ENCODE measurements at places on chromosomes 6 and 20.
A peak's percentile ranks its signal among the peaks of the same experiment; 100 is the strongest.

GRCh38 chr6:139514819-139515218 lies 140.4 kb upstream of the CITED2 start:
- DNase-seq, result no peak

- DNase-seq, result peak; percentile 23
Measured at GRCh38 chr6:100001915-100002388, 7.9 kb upstream of the MCHR2 start.

GRCh38 chr6:142051404-142051803 lies 81.3 kb upstream of the GJE1 start:
- DNase-seq, result no peak

DNA sequence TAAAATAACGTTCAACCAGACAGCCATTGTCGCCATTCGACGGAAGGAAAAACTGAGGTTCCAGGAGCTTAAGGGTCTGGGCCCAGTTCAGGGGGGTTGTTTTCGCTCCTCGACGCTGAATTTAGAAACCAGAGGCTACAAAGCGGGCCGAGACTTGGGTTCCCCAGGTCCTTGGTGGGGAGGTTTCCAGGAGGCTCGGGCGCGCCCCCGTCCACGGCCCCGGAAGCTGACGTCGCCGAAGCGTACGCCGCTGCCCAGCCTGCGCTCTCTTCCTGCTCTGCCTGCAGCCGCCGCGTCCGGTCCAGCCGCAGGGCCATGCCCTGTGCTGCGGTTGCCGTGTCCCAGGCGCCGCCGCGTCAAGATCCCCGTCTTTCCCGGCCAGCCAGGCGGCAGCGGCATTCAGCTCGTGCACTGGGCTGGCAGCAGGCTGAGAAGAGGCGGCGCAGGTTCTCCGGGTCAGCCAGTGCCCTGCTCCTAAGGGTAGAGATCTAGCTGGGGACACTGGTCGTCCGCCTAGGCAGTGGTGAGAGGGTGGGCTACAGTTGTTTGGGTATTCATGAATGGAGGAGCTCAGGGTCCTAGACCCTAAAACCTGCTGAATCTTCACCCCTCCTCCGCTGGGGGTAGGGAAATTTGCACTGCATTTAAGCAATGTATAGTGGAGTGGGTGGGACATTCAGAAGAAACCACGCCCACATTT lies 901 bp upstream of the TRIM26 start:
- DNase-seq, result peak; percentile 84

GRCh38 chr20:13105864-13106457 lies 97.2 kb downstream of the SPTLC3 start:
- DNase-seq, result no peak

GRCh38 chr6:93779086-93779841 lies 359.9 kb upstream of the EPHA7 start:
- no peak for DNase-seq

DNA sequence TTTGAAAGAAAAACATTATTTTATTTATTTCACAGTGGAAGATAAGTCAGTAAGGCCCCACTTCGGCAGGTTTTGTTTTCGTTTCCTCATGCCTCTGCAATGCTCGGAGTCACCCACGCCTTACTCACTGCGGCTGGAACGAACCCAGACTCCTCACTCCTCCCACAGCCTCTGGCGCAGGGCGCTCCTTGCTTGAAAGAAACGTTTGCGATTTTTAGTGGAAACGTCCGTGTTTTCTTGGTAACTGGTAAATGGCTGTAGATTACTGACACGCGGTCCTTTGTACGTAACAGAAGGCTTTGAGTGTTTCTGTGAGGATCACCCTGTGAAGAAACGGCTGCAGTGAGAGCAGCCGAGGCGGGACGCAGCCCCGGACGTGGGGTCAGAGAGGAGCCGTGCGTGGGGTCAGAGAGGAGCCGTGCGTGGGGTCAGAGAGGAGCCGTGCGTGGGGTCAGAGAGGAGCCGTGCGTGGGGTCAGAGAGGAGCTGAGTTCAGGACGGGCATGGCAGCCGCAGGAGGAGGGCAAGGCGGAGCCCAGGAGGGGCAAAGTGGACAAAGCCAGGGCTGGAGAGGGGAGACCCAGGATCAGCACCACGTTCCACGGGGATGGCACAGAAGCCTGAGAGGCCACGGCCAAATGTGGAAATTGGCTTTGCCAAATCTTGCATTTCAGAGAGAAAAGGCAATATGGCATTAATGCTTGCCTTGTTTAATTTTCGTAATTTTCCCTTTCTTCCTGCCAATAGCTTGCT lies 198.6 kb upstream of the THBS2 start:
- no peak for DNase-seq

GRCh38 chr6:157982102-157982562 lies 469 bp downstream of the SYNJ2 start:
- peak; percentile 37 for DNase-seq

DNA sequence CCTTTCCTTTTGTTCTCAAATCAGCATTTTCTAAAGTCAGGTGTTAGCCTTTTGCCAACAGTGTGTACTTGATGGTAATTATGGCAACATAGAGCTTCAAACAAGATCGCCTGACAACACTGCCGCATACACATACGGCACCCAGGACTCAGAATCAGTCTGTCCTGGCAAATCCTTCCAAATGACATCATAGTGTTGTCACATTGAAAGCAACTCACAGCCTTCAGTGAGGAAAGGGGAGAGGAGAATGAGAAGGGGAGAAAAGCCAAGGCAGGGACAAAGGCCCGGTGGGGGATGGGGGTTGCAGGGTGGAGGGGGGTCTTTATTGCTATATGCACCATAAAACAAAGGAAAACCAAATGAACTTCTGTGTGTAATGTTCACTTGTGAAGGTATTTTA lies 65.7 kb upstream of the PTGIS start:
- DNase-seq, result no peak

- DNase-seq, result no peak
Measured at GRCh38 chr6:119128252-119128912, 49.9 kb upstream of the FAM184A start.

DNA sequence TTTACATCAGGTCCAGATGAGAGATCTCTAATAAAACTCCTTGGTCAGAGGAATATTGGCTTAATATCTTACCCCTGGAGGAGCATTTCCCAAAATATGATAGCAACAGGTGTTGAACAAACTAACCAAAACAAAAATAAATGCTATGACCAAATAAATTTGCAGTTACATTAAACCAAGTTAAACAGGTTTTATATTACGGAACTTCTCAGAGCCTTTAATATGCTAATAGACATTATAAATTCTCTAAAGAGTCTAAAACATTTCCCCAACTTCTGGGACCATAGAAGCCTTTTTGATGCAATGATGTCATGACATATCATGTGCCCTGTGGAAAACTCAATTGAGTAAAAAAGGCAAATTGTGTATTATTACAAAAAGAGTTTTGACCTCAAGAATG lies 90.9 kb upstream of the ARMC2 start:
- no peak for DNase-seq

GRCh38 chr6:109449795-109450673 lies 5.5 kb downstream of the MICAL1 start:
- peak; percentile 50 for DNase-seq

- no peak for DNase-seq
Measured at GRCh38 chr20:11083841-11084240, 410.0 kb upstream of the JAG1 start.

GRCh38 chr6:139777202-139777970 lies 402.9 kb upstream of the CITED2 start:
- DNase-seq, result no peak

DNA sequence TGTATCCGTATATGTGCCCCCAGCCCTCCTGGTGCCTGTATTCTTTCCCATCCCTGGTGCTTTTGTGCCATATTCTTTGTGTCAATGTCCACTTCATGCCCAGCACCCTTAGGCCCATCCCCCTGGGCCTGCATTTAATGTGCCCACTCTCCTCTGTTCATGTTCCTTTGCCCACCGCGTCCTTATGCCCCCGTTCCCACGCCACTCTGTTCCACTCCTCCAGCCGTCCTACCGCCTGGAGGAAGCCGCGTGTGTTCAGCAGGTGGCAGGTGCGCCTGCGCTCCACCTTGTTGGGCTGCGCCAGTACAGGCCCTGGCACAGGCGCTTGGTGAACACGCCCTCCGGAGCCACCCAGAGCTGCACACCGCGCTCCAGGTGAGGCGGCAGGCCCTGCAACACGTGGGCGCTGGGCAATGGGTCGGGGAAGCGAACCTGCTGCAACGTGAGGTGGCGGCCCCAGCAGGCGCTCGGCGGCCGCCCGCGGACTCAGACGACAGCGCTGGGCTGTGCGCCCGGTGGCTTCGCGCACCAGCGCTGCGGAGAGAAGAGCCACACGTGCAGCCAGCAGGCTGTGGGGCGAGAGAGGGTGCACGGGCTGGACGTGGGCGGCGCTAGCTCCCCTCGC lies 4.0 kb upstream of the FOXS1 start:
- no peak for DNase-seq

- DNase-seq, result no peak
Measured at GRCh38 chr6:37174515-37175331, 4.8 kb downstream of the PIM1 start.

DNA sequence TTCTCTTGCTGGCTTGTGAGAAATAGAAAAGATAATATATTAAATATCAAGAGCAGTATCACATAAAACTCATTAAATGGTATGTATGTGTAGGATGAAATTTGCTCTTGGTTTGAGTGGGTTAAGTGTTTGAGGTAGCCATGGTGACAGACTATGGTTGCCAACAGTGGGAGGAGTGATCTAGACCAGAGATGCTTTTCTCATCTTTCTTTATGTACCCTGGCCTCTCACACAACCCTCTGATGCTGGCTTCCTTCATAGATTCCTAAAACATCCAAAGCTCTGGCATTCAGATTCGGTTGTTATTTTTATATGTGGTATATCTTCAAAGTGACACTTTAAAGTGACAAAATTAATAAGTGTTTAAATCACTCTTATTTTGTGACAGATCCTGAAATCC lies 9.0 kb upstream of the MLIP start:
- no peak for DNase-seq

DNA sequence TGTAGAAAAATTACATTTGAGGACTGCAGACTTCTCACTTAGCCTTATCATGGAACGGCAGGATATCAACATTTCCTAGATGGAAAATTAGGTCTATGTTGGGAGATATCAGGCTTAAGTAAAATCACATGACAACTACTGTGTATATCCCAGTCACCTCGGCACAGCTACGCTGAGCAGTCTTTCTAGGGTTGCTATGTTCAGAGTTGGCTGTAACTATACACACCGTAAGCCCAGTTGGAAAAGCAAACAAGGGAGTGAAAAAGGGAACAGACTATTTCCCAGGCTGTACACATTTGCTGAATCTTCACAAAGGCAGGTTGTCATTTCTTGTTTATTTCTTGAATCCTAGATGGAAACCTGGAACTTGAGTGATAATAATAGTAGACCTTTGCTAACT lies 80.7 kb upstream of the PTPRK start:
- DNase-seq, result no peak

DNA sequence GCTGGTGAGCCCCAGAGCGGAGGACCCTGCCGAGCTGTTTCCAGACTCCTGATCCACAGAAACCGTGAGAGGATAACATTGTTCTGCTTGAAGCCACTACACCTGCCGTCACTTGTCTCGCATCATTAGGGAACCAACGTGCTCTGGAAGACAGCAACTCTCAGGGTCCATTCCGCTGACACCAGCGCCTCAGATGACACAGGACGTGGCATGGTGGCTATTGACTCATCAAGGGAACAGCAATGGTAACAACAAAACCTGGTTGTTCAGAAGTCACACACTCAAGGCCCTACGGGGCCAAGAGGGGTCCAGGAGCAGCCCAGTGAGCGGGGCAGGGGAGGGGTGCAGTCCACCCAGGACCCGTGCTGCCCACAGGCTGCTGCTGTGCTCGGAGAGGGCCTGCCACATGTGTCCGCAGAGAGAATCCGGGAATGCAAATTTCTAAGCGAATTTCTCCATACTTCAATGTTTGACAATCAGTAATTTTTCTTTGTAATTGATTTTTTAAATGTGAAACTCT lies 110.4 kb downstream of the TTLL2 start:
- no peak for DNase-seq

- no peak for DNase-seq
Measured at GRCh38 chr20:19746396-19746795, 11.7 kb upstream of the RIN2 start.

- DNase-seq, result no peak
Measured at GRCh38 chr6:159398633-159399032, 229.4 kb downstream of the FNDC1 start.

- no peak for DNase-seq
Measured at GRCh38 chr6:136592930-136593673, 42.9 kb upstream of the MAP7 start.

- DNase-seq, result no peak
Measured at GRCh38 chr6:164827537-164827936, 481.9 kb downstream of the C6orf118 start.

DNA sequence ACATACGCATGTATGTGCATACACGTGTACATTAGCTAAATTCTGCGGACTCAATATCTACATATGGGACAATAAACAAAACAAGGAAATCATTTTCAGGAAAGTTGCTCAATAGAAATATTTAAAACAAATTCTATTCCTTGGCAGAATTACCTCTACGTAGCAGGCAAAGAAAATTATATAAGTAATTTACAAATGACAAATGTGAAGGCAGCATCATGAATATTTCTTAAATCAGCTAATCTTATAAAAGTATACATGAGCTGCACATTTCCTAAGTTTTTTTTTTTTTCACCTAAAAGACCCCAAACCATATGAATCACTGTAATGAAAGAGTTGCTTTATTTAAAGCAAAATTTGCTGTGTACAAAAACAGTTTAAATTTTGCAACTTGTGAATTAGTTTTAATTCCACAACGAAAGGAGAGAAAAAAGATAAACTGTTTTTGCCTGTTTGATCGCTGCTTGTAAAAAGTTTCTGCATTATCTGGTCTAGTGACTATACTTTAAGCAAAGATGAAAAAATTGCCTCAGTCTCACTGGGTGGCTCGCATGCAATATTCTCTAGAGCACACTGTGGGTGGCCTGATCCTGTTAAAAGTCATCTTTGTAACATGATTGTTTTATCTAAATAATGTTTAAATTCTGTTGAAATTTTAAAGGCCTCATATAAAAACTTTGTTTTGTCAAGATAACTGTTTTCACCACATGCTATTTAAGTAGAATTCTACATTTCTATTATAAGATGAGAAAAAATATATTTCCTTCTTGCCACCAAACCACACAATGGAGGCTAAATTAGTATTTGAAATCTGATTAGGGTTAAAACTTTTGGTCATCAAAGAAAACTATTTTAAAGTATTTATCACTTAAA lies 57.1 kb downstream of the HUS1B start:
- DNase-seq, result no peak

GRCh38 chr6:28648878-28649375 lies 123.2 kb downstream of the GPX5 start:
- DNase-seq, result no peak

GRCh38 chr6:30685157-30686008 lies 1.1 kb downstream of the PPP1R18 start:
- no peak for DNase-seq

- no peak for DNase-seq
Measured at GRCh38 chr6:91483415-91484105, 896.7 kb upstream of the MAP3K7 start.

- peak; percentile 10 for DNase-seq
Measured at GRCh38 chr6:42197555-42198362, 3.0 kb upstream of the GUCA1B start.

GRCh38 chr20:24679448-24680047 lies 210.1 kb downstream of the SYNDIG1 start:
- no peak for DNase-seq

Data from CD4-positive, alpha-beta memory T cell (primary cell).